ENCODE measurements at places on chromosomes 6 and 20. TPM values are rescaled to one million over a fixed set of nuclear protein-coding genes. Genes with fewer than 3 reads are reported as not detected.
A peak's percentile ranks its signal among the peaks of the same experiment; 100 is the strongest.

GRCh38 chr6:56491606-56492328, 150.9 kb downstream of the DST start:
- no peak for DNase-seq
- no peaks in the 10 kb centered on the region for H3K27me3 ChIP-seq
- no peaks in the 10 kb centered on the region for H3K4me1 ChIP-seq

DNA sequence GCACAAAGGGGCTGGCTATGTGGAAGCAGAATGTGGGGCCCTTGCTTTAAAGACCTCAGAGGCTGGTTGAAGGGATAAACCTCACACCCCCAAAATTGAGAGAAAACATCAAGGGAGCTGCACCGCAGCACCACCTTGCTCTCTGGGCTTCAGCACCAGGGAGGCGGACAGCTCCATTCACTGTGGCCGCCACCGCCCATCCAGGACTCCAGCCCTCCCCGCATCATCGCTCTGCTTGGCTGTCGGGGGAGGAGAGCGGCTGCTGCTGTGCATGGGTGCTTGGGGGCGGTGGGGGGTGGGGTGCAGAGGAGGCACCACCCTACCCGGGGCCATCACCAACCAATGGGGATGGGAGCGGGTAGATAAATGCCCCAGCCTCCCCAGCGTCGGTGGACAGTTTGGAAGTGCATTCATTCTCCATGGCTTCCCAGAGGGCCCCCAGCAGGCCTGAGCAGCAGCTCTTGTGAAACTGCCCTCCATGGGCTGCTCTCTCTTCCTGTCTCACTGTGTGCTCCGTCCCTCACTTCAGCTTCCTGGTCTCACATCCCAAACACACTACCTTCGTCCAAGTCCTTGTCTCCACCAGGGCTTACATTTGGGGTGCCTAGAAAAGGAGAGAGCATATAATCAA, 75.7 kb upstream of the BHLHE23 start:
- DNase-seq, result peak; percentile 64
- H3K4me1 ChIP-seq, result no peaks in the 10 kb centered on the region
- H3K4me3 ChIP-seq, result no peak overlapping the region

- H3K36me3 ChIP-seq, result no peaks in the 10 kb centered on the region
- H3K4me3 ChIP-seq, result no peak overlapping the region
These were observed 227.4 kb downstream of the C6orf118 start for GRCh38 chr6:165081944-165082532.

DNA sequence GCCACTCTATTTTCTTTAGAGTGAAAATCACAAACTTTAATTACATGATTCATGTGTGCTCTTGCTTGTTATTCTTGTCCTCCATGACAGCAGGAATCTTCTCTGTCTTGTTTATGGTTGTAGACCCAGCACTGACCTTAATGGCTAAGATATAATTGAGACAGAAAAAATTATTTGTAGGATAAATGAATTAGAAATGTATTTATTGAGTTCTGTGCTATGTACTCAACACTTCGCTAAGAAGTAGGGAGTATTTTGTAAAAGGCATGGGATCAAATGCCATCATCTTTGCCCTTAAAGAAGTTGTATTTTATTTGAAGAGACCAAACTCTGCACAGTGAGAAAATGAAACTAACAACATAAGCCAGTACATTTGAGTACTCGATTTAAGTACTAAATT, 71.2 kb downstream of the CBLN4 start:
- H3K27me3 ChIP-seq, result no peaks in the 10 kb centered on the region
- H3K4me1 ChIP-seq, result no peaks in the 10 kb centered on the region
- H3K27ac ChIP-seq, result no peak overlapping the region
- no peak overlapping the region for H3K4me3 ChIP-seq
- DNase-seq, result no peak

- DNase-seq, result no peak
- H3K36me3 ChIP-seq, result no peaks in the 10 kb centered on the region
- H3K4me3 ChIP-seq, result no peak overlapping the region
These were observed 703.4 kb downstream of the EPHA7 start for GRCh38 chr6:92715991-92716390.

GRCh38 chr6:1407499-1407990, 18.2 kb downstream of the FOXF2 start:
- no peak overlapping the region for H3K4me3 ChIP-seq
- H3K27ac ChIP-seq, result peak overlapping the region; percentile 8
- peaks cover 11% of the 10 kb centered on the region for H3K4me1 ChIP-seq
- no peak for DNase-seq

- no peak for DNase-seq
- no peak overlapping the region for H3K27ac ChIP-seq
- no peaks in the 10 kb centered on the region for H3K4me1 ChIP-seq
- H3K4me3 ChIP-seq, result no peak overlapping the region
These were observed 551.3 kb upstream of the EPHA7 start for GRCh38 chr6:93970684-93971083.

DNA sequence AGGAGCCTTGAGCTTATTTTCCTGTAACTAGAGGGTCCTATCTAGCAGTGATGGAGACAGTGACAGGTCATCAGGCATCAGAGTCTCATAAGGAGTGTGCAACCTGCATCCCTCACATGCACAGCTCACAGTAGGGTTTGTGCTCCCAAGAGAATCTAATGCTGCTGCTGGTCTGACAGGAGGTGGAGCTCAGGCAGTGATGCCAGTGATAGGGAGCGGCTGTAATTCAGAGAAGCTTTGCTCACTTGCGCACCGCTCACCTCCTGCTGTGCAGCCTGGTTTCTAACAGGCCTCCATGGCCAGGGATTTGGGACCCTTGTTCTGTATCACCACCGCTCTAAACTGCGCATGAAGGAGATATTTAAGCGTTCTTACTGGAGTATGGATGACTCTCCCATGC, 5.3 kb downstream of the KIF25 start:
- no peak overlapping the region for H3K27ac ChIP-seq
- no peak for DNase-seq
- peaks cover 4% of the 10 kb centered on the region for H3K4me1 ChIP-seq
- H3K27me3 ChIP-seq, result no peaks in the 10 kb centered on the region
- no peaks in the 10 kb centered on the region for H3K36me3 ChIP-seq
- no peak overlapping the region for H3K4me3 ChIP-seq

GRCh38 chr6:112592159-112592558, 245.0 kb downstream of the RFPL4B start:
- no peaks in the 10 kb centered on the region for H3K4me1 ChIP-seq
- H3K27me3 ChIP-seq, result no peaks in the 10 kb centered on the region
- H3K36me3 ChIP-seq, result no peaks in the 10 kb centered on the region
- no peak for DNase-seq

GRCh38 chr6:119110601-119111548, 32.4 kb upstream of the FAM184A start:
- H3K27ac ChIP-seq, result no peak overlapping the region
- no peaks in the 10 kb centered on the region for H3K27me3 ChIP-seq
- no peak for DNase-seq
- no peaks in the 10 kb centered on the region for H3K36me3 ChIP-seq
- H3K4me3 ChIP-seq, result no peak overlapping the region

DNA sequence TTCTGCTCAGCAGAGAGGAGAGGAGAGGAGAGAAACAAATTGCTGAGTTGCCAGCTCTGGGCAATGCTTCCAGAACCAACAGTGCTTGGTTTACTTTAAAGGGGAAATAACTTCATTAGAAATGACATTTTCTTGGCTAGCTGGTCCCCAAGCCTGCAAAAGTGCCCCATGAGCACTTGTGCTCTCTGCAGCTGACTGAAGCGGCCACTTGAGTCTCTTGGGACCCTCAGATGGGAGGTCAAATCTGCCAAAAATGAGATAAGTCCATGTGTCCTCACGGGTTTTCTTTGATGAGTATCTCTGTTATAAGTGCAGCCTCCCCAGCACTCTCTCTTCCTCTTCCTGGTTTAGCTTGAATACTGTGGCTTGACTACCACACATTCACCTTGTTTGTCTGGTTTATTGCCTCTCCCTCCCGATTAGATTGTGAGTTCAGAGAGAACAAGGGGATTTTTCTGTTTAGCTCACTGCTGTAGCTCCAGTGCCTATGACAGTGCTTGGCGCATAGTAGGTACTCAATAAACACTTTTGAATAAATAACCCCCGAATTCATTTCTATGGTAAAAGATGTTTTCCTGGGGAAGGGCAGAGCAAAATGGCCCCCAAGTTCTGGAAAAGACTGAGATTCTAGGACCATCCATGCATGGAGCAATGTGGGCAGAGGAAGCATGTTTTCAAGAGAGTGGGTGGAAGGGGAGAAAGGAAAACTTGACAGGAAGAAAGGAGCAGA, 7.0 kb upstream of the RIN2 start:
- DNase-seq, result no peak
- H3K4me1 ChIP-seq, result no peaks in the 10 kb centered on the region
- H3K36me3 ChIP-seq, result no peaks in the 10 kb centered on the region

- no peaks in the 10 kb centered on the region for H3K4me1 ChIP-seq
- peak; percentile 36 for DNase-seq
- no peak overlapping the region for H3K27ac ChIP-seq
- H3K27me3 ChIP-seq, result peaks cover 15% of the 10 kb centered on the region
- no peak overlapping the region for H3K4me3 ChIP-seq
- peaks cover 9% of the 10 kb centered on the region for H3K36me3 ChIP-seq
These were observed 18.1 kb downstream of the BPI start for GRCh38 chr20:38321959-38322598.

GRCh38 chr6:160355001-160355400, 6.8 kb downstream of the SLC22A3 start:
- no peak overlapping the region for H3K4me3 ChIP-seq
- no peaks in the 10 kb centered on the region for H3K36me3 ChIP-seq
- no peak overlapping the region for H3K27ac ChIP-seq
- DNase-seq, result no peak
- peaks cover 26% of the 10 kb centered on the region for H3K27me3 ChIP-seq

DNA sequence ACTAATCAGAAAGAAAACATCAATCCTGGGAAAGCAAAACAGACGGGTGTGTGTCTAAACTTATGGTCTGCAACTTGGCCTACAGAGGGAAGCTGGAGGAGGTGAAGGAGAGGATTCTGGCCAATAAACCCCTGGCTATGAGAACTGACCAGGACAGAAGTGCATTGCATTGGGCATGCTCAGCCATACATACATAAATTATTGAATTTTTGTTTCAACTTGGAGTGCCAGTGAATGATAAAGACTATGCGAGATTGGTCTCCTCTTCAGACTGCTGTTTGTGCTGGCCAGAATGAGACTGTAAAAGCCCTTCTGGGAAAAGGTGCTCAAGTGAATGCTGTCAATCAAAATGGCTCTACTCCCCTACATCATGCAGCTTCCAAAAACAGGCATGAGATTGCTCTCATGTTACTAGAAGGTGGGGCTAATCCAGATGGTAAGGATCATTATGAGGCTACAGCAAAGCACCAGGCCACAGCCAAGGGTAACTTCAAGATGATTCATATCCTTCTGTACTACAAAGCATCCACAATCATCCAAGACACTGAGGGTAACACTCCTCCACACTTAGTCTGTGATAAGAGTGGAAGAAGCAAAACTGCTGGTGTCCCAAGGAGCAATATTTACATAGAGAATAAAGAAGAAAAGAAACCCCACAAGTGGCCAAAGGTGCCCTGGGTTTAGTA, 17.4 kb downstream of the ADNP start:
- no peak for DNase-seq
- H3K36me3 ChIP-seq, result peaks cover 5% of the 10 kb centered on the region
- peaks cover 20% of the 10 kb centered on the region for H3K4me1 ChIP-seq
- H3K27me3 ChIP-seq, result no peaks in the 10 kb centered on the region

GRCh38 chr20:20009784-20010253, 7.3 kb upstream of the NAA20 start:
- H3K36me3 ChIP-seq, result no peaks in the 10 kb centered on the region
- no peaks in the 10 kb centered on the region for H3K27me3 ChIP-seq
- no peak for DNase-seq
- peaks cover 37% of the 10 kb centered on the region for H3K4me1 ChIP-seq

DNA sequence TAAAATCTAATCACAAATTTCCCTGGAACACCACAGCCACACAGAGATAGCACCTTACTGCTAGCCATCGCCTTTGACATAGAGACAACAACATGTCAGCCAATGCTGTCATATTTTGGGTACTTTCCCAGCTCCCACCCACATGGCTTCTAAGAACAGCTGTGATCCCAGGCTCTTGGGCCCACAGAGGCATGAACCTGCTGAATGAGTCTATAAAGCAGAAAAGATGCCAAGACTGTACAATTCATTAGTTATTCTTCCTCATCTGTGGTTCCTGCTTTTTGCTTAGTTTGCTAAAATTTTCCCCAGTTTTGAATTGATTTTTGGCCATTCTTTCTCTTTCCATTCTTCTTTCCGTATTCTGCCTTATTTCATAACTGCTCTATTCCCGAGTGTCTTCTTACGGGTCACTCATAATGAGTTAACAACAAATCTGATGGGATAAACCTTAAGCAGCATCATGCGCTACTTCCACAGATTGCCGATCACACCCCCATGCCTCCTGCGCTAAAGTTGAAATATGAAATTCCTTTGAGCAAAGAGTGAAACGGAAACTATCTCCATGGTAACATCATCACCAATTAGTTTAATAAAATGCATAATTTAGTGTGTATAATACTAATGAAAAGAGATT, 327.3 kb upstream of the HSF2 start:
- H3K4me3 ChIP-seq, result no peak overlapping the region
- no peak overlapping the region for H3K27ac ChIP-seq
- no peaks in the 10 kb centered on the region for H3K27me3 ChIP-seq
- no peak for DNase-seq
- no peaks in the 10 kb centered on the region for H3K36me3 ChIP-seq
- H3K4me1 ChIP-seq, result peaks cover 4% of the 10 kb centered on the region

GRCh38 chr6:1855890-1856289, 246.2 kb downstream of the FOXC1 start:
- H3K36me3 ChIP-seq, result no peaks in the 10 kb centered on the region
- H3K27ac ChIP-seq, result no peak overlapping the region
- H3K4me3 ChIP-seq, result no peak overlapping the region

GABBR1 gene
- total RNA-seq, result 32.0 TPM

DDO gene
- 2.3 TPM for total RNA-seq

STMND1 gene
- total RNA-seq, result not detected

PAK1IP1 gene
- 16.4 TPM for total RNA-seq

ZHX3 gene
- total RNA-seq, result 47.9 TPM

NEU1 gene
- total RNA-seq, result 106 TPM

HS3ST5 gene
- total RNA-seq, result not detected

DZANK1 gene
- total RNA-seq, result 2.0 TPM

Measured in left lung (tissue), 14 donors.